ENCODE measurements at places on chromosomes 1 and 21.

DNA sequence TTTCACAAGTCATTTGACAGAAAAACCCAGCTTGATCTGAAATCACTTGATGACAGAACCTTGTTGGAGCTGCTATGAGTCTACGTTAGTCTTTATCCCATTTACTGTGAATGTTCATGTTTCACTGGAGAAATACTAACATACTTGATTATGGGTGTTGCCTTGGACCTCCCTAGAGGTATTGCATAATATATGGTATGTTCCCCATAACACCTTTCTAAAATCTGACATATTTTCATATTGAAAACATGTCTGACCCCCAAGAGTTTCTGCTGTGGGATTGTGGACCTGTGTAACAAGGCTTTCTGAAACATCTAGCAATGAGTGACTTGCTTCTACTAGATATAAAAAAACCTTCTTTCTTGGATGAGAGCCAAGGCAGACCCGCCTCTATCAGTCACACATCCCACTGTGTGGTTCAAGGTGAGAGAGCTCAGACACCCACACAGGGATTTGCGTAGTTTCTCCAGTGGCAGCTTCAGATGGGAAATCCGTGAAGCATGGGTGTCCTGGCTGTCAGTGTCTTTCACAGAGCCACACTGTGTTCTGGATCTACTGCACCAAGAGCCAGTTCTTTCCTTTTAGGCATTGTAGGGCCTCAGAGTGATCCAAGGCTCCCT is 4.6 kb downstream of the NENF start:
- DNase-seq, result no peak

DNA sequence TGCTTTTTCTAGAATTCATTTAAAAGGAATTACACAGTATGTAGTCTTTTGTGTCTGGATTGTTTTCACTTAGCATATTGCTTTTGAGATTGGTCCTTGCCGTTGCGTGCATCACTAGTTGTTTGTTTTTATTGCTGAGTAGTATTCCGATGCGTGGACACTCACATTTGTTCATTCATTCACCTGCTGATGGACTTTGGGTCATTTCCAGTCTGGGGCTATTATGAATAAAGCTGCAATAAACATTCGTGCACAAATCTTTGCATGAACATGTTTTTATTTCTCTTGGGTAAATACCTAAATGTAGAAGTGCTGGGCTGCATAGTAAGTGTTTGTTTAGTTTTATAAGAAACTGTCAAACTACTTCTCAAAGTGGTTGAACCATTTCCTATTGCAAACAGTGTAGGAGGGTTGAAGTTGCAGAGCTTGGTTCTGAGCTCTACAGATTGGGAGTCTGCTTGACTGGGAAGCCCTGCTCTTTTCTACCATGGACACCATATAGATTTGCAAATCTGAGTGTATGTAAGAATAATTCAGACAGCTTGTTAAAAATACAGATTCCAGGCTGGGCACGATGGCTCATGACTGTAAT is 404.7 kb upstream of the PROX1 start:
- no peak for DNase-seq

GRCh38 chr1:204089044-204089751 is 16.3 kb downstream of the SOX13 start:
- DNase-seq, result no peak

DNA sequence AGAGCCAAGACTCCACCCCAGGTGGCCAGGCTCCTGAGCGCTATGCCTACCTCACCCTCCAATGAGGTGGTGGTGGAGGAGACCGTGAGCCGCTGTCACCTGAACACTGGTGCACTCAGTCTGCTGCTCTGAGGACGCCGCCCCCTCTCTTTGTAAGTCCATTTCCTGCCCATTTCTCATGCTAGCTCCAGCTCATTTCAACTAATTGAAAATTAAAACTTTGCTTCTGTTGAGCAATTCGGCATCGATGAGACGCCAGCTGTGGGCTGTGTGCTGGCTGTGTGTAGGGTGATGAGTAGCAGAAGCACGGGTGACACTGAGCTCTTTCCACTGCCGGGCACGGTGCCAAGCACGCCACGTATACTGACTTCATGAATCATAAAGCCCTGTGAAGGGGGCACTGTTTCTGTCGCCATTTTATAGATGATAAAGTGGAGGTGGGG is 11.2 kb downstream of the TNFRSF1B start:
- DNase-seq, result no peak

- DNase-seq, result no peak
Measured at GRCh38 chr1:165816157-165816556, 11.3 kb upstream of the UCK2 start.

GRCh38 chr1:197394831-197395608 is 127.0 kb downstream of the CRB1 start:
- no peak for DNase-seq

- peak; percentile 23 for DNase-seq
Measured at GRCh38 chr1:51877434-51878307, 856 bp downstream of the NRDC start.

All from globus pallidus (tissue), 1 donor.